ENCODE measurements at places on chromosomes 11 and 22. TPM values are rescaled to one million over a fixed set of nuclear protein-coding genes. Genes with fewer than 3 reads are reported as not detected.

Gene PRR5L
- total RNA-seq: 0.69 TPM

Gene ZNF70
- 2.0 TPM for total RNA-seq

Gene MMP8
- under 0.01 TPM for total RNA-seq

Gene MS4A14
- not detected for total RNA-seq

Gene CDC42EP2
- total RNA-seq: 33.7 TPM

Gene SPI1
- not detected for total RNA-seq

Gene RASGRP2
- 0.16 TPM for total RNA-seq

Gene MYRF
- 0.16 TPM for total RNA-seq

Gene ANKK1
- total RNA-seq: 0.17 TPM

Gene TRAPPC4
- total RNA-seq: 98.2 TPM

Gene C11orf65
- 1.6 TPM for total RNA-seq

Gene TRIM6
- total RNA-seq: 2.5 TPM

Gene GRIK4
- 0.16 TPM for total RNA-seq

Gene BTG4
- not detected for total RNA-seq

Gene DUSP8
- total RNA-seq: 0.09 TPM

Gene RAB3IL1
- total RNA-seq: 9.1 TPM

Gene DCDC1
- total RNA-seq: 0.34 TPM

Gene ELF5
- not detected for total RNA-seq

Gene TMPRSS13
- total RNA-seq: not detected

Gene VPREB1
- not detected for total RNA-seq

Gene PNPLA5
- total RNA-seq: not detected

Gene CHRM1
- 0.09 TPM for total RNA-seq

Gene RAB39A
- not detected for total RNA-seq

Gene SYCE3
- total RNA-seq: 0.94 TPM

Gene HBG1
- not detected for total RNA-seq

Gene OR5AL1
- total RNA-seq: not detected

Gene OR52I2
- not detected for total RNA-seq

Gene NAALAD2
- total RNA-seq: 0.47 TPM

Gene INPPL1
- total RNA-seq: 44.8 TPM

Gene NRXN2
- 1.0 TPM for total RNA-seq

All from bronchial smooth muscle cell (primary cell).